ENCODE measurements at places on chromosomes 1 and 21.

- DNase-seq, result no peak
These were observed 27.4 kb upstream of the GJA5 start for GRCh38 chr1:147787765-147788164.

- no peak for DNase-seq
These were observed 113.0 kb upstream of the NR5A2 start for GRCh38 chr1:199914546-199914945.

GRCh38 chr1:2861988-2862813, 60.7 kb upstream of the TTC34 start:
- no peak for DNase-seq

DNA sequence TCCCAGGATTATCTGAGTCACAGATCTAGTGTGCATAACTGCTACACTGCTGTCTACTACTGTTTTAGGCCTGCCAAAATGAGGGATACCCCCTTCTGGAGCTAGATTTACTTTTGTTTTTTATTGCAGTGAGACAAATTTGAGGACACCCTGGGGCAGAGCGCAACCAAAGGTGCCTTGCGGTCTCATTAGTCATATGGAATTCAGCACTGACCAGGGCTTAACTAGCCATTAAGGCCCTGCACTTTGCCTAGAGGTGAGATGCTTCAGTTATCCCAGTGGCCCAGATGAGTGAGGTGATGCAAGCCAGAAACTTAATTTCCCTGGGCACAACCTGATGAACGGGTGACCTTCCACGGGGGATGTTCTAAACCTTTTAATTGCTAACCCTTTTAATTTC, 998 bp upstream of the SPAG17 start:
- DNase-seq, result no peak

DNA sequence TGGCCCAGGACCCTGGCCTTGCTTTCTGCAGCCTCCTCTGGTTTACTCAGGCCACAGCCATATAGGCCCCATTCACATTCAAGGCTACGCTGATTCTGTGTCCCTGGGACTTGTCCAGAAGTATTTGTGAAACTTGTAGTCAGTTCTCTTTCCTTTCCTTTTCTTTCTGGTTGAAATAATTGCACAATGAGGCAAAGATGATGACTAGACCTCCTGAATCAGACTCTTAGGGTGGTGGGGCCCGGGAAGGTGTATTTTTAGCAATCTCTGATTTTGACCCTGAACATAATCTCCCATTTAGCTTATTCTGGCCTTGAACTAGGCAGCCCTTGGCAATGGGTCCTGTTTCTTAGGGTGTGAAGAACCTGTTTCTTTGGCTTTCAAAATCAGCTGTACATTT, 39.9 kb downstream of the STUM start:
- no peak for DNase-seq

DNA sequence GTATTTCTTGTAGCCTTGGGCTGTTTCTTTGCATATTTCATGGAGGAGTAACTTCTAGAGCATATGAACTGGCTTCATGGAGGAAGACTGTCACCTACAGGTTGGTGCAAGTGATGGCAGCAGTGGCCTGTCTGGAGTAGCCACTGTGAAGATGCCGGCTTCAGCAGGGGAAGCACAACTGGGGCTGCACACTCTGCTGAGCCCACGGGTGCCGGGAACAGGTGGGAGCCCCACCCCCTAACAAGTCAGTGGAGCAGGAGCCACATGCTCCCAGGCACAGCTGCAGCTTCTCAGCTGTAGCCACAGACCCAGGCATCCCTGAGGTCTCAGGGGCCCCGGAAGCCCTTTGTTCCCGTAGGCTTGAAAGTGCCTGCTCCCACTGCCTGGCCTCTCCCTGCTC, 43.2 kb upstream of the C1orf185 start:
- DNase-seq, result peak; percentile 33

DNA sequence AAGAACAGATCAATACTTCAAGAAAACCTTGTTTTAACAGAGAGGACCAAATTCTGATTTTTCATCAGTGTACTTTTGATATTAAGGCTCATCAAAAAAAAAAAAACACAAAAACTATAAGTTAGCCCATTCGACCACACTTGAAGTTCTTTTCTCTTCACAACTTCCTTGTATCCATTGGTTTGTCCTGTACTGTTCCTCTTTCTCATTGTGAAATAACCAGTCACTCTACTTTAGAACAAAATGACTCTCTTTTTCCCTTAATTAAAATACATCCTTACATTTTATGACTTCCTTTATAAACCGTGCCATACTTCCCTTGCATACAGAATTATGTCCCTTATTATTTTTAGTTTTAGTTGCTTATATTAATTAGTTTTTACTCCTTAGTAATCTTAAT, 8.4 kb downstream of the QSOX1 start:
- DNase-seq, result peak; percentile 62

DNA sequence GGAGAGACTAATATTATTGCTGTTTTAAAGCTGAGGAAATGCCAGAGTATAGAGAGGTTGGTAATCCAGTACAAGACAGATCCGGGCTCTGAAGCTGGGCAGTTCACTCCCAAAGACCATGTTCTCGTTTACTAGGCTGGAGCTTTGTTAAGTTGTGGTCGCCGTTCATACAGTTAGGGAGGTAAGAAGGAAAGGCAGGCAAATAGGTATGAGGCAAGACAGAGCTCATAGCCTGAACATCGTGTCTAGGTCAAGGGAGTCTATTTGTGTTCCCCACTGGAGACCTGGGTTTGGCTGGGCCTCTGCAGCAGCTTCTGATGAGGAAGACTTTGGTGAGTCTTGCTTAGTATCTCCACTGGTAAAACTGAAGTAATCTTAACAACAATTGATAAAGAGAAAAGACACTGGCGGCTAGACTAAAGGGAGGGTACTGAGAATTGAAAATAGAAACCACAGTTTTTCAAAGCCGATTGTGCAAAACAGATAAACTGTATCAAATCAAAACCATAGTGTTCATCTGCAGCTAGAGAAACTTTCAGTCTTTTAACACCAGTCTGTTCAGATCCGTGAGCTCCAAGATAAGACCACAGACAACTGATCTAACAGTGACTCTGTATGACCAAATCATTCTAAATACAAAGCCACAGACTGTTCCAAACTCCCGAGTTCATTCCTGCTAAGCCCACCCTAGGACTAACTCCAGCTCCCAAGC, 217.0 kb upstream of the FAM78B start:
- DNase-seq, result no peak

DNA sequence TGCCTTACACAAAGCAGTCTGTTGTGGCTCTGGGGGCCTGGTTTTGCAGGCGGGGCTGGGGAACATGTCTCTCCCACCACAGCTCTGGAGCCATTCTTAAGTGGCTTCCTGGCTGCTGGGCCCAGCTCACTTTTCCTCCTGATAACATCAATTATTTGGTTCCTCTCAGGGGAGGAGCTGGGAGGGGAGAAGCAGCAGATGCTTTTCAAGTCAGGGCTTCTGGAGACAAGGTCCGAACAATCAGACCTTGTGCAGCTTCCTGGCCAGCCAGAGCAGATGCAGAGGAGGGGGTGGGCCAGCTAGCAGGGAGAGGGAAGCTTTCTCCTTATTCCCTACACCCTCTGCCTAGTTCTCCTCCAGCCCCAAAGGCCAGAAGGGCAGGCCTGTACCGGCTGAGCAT, 3.7 kb upstream of the PAQR6 start:
- peak; percentile 92 for DNase-seq

DNA sequence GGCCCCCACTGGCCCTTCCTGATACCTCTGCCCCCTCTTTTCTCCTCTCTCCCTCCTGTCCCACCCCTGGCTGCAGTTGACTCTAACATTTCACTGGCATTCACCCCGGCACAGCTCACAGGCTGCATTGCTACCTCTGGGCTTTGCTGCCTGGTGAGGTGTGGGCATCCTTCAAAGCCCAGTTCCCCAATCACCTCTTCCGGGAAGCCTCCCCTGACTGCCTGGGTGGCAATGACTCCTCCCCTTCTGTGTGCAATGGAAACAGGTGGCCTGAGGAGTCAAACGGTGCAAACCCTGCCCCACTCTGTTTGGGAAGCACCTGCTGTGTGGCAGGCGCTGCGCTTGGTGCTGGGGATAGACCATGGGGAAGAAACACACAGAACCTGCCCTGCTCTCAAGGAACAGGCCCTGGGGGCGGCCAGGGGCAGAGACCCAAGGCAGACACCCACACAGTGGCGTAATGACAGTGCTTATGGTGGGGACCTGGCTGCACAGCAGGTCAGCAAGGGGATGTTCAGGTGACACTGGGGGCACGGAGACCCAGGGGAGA, 39.3 kb upstream of the POFUT2 start:
- no peak for DNase-seq

GRCh38 chr1:117659550-117660270, 53.9 kb downstream of the TENT5C start:
- DNase-seq, result no peak

GRCh38 chr1:195472291-195472690, 1135.9 kb downstream of the KCNT2 start:
- no peak for DNase-seq

DNA sequence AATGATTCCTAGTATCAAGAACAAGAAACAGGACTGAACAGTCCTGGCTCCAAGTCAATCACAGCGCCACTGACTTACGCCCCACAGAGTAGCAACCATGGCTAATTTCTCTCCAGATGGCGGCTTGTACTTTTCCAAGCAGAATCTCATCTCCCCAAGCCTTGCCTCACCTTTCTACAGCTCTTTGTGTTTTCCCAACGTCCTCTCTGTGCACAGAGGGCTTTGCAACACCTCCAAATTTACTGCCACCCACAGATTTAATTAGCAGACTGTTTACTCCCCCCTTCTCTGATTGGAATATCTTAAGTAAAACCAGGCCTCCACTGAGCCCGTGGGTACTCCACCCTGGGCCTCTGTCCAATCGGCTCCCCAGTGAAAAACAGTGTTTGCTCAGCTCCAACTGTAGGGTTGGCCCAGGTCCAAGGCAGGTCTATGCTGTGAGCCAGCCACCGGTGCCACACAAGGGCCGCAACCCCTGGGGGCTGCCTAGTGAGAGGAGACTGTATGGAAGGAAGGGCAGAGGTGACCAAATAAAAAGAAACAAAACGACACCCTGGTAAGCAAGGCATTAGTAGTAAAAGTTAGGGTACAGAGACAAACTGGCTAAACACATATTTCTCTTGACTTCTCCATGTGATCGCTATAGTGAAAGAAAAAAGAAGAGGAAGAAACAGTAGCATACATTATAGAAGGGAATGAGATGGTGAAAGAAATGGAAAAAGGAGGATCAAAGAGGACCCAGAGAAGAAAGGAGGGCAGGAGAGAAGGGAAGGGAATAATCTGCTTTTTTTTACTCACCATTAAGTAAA, 128.4 kb upstream of the SOD1 start:
- DNase-seq, result no peak

DNA sequence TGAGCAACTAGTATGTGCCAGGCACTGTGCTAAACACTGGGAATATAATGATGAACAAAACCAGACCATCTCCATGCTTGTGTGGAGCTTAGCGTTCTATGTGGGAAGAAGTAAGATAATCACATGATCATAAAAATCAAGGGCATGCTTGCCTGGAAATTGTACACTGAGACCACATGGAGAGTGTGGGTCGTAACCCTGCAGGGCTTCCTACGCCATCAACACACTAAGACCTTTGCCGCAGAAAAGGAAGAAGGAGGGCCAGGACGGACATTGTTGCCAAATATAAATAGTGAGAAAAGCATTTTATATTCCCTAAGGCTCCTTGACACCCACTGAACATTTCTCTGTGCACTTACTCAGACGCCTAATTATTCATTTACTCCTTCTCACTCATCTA, 388.1 kb upstream of the VAMP3 start:
- no peak for DNase-seq

- no peak for DNase-seq
These were observed 174.9 kb downstream of the DPYD start for GRCh38 chr1:97745912-97746311.

- no peak for DNase-seq
These were observed 31.5 kb upstream of the C1orf198 start for GRCh38 chr1:230899841-230900251.

- DNase-seq, result no peak
These were observed 662.5 kb downstream of the PLA2G4A start for GRCh38 chr1:187491082-187491720.

DNA sequence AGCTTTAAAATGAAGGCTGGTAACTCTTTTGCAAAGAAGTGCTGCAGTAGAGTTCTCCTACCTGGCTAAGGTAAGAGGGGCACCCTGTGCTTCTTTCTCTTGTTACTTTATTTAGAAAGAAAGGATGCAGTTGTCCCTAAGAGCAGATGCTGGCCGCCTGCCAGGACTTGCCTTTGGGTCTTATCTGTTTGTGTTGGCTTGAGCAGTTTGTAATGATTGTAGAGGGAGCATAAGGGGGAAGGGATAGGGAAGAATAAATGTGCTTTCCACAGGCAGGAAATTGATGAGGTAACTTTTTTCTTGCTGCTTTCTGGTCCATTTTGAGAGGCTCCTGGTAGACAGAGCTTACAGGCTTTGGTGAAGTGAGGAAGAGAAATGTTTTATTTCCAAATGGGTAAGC, 229.6 kb downstream of the HHAT start:
- DNase-seq, result peak; percentile 8

- DNase-seq, result no peak
These were observed at the start of gene HSD3B1 for GRCh38 chr1:119506941-119507340. HSD3B1 (plus strand) TSS chr1:119507210; CDS start chr1:119507477, 267 bp downstream.

DNA sequence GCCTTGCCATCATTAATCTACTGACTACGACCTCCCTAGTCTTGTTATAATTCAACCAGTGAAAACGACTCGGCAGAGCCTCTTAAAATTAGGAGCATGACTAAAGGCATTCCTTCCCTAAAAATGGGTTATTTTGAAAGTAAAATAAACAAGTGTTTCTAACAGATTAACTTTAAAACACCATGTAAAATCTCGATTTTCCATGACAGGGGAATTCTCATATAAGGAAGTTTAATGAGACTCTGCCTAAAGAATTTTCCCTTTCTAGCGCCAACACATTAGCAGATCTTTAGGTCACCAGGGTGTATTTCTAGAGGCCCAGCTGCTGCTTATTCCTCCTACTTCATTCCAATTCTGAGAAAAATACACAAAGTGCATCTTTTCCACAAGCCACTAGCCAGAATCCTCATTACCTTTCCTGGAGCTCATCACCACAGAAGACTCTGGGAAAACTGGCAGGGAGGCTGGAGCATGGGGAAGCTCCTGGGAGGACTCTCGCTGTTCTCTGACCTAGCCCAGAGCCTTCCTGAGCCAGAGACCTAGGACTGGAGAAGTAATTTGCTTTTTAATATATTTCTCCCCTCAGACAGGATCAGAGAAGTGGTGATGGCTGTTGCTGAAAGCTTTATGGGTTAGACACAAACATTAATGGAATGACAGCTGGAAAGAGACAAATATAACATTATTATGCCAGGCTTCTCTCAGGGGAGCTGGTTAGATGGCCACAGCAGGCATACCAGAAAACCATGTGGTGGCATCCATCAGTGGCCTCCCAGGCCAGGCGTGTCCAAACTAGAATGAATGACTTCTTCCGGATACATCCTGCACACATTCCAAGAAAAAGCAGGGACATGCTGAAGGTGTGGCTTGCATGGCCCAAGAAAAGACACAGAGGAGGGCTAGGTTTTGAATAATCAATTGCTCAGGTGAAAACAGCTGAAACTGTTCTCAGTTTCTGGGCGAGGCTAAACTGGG, 63.6 kb upstream of the CTTNBP2NL start:
- DNase-seq, result no peak
